ENCODE measurements at places on chromosomes 7 and 10.

DNA sequence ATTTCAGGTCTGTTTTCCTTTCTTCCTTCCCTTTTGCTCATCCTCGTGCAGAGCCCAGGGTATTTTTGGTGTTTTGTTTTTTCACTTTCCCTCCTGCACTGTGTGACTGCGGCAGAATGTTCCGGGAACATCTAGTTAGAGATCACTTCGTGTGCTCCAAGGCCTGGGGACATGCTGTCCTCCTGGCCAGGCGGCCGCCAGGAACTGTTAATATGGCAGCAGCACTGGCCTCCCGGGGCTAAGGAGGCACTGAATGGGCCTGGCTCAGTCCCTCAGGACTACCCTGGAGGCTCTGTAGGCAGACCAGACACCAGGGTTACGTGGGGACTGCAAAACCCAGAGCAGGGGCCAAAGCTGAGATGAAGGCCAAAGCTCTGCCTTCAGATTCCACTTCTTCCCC is 43.1 kb upstream of the TCF7L2 start:
- DNase-seq = no peak

GRCh38 chr7:127943541-127944521 is 87.4 kb downstream of the LRRC4 start:
- DNase-seq = no peak

DNA sequence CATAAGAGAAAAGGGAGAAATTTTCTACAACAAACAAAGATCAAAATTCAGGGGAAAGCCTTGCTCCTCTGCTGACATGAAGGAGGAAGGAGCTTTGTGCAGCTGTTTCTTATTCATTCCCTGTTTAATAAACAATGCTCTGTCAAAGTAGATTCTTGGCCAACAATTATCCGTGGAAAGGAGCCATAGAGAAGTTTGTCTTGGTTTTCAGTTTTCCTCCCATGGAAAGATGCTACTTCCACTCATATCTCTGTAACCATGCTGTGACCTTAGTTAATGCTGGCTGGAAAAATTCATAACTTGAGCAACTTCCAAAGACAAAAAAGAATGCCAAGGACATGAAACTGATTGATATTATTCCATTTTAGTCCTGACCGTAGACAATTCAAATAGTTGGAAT is 8.1 kb downstream of the DDC start:
- no peak for DNase-seq

- DNase-seq = no peak
These were observed 62.1 kb upstream of the TCF7L2 start for GRCh38 chr10:112887968-112888367.

DNA sequence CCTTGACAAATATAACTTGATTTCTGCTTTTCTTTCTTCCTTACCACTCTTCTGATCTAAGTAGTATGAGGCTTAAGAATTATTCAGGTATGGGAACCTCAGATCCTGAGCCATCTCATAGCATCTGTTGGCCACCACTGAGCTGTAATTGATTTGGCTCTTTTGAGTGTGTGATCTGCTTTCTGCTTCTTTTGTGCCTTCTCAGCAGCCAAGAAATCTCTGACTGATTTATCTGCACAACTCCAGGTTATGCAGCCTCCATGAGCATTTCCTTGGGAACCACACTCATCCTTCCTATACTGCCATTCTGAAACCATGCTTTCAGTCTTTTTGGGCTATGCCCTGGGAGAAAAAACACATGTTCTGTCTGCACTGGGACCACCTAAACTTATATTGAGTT is 178.0 kb upstream of the FAM3C start:
- no peak for DNase-seq

GRCh38 chr10:132655735-132656134 is 118.1 kb downstream of the INPP5A start:
- no peak for DNase-seq

GRCh38 chr10:63320683-63321082 is 145.1 kb downstream of the JMJD1C start:
- DNase-seq = no peak
